ENCODE measurements at places on chromosomes 6 and 20.
A peak's percentile ranks its signal among the peaks of the same experiment; 100 is the strongest.

DNA sequence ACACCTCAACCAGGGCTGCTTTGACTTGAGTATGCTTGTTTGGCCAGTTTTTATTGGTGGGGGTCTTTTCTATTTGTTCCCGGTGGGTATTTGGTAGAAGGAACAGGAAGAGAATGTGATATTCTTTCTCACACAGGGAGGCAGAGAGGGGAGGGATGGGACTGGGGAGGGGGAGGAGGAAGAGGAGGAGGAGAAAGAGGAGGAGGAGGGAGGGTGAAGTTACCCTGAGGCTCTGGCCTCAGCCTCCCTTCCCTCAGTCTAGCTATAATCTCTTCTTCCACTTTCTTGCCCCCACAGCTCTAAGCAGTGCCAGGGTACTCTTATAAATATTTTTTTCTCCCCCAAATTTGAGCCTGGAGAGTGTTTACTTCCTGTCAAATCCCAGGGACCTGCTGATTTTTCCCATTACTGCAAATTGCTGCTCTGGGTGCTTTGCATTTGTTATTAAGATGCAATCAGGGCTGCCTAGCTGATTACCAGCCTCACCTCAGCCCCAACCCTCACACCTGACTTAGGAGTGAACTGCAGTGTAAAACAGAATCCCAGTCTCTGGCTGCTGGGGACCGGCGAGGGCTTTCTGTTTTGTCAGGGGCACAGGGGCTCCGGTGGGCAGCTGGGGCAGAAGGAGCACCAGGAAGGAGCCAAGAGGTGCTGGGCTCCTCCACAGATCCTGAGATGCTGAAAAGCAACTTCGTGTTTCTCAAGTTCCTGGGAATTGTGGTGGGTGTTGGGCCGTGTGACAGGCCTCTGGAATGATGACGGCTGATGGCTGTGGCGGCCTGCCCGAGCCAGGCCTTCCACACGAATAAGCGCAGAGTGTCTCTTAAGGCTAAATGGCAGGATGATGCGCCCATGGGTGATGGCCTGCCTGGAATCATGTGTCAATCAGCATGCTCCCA is 141.4 kb downstream of the CD83 start:
- DNase-seq = no peak

DNA sequence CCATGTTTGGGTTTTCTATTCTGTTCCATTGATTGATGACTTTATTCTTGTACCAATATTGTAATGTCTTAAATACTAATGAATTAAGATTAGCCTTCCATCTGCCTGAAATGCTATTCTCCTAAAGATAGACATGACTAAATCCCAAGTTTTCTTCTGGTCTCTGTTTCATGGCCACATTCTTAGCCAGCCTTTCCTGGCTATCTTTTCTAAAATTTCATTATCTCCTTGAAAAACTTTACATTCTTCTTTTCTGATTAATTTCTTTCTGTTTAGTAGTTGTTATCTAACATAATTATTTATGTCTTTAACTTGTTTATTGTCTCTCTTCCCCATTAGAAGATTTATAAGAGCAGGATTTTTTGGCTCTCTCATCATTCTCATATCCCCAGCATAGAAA is 4.4 kb upstream of the PRIM2 start:
- no peak for DNase-seq

DNA sequence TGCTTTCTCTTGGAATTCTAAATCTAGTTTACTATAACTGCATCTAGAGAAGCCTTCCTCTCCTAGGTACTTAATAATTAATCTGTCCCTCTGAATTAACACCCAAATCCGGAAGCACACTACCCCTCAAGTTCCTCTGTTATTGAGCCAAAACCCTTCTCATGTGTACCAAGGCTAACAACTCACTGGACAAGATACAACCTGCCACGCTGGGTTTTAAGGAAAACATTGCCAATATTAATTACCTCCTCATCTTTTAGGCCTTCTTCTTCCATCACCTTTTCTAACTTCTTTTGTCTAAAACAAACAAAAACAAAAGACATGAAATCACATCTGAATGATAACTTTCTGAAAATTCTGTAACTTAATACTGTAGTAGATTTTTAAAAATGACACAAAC is 21.9 kb downstream of the STK38 start:
- DNase-seq = no peak

DNA sequence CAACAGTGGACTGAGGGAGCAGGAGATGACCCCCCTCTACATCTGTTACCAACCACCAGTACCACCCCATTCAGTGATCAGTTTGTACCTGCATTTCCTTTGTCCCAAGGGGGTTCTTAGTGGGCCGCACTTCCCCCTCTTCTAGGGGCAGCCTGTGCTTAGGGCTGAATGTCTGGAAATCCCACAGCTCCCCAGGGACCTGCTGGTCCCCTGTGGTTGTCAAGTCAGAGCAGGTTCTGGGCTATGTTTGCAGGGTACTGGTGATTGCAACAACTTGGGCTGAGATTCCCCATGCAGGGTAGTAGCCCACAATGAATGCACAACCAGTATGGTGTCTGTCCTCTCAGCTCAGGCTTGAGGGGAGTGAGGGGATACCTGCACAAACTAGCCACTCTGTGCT is 39.7 kb upstream of the COL10A1 start:
- no peak for DNase-seq

DNA sequence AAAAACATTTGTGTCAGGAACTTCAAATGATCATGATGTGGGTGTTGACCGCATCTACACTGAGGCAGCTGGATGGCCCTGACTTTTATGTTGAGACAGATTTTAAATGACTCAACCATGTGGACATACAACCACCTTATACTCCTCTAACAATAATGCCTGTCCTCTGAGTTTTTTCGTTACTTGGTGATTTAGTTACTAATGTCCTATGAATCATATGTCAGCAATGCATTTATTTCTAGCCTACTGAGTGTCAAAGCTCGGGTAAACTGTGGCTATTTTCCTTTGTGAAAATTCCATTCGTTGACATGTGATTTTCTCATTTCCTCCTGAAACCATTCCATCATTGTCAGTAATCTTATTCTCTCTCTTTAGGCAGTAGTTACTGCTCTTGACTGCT is 38.9 kb upstream of the NKX2-4 start:
- DNase-seq = peak; percentile 93

Measured in iris pigment epithelial cell (primary cell).